NCI-H187 treated with DMSO at 0.1 percent for 48 hours (cell line): ENCODE measurements at places on chromosomes 13 and 19.

DNA sequence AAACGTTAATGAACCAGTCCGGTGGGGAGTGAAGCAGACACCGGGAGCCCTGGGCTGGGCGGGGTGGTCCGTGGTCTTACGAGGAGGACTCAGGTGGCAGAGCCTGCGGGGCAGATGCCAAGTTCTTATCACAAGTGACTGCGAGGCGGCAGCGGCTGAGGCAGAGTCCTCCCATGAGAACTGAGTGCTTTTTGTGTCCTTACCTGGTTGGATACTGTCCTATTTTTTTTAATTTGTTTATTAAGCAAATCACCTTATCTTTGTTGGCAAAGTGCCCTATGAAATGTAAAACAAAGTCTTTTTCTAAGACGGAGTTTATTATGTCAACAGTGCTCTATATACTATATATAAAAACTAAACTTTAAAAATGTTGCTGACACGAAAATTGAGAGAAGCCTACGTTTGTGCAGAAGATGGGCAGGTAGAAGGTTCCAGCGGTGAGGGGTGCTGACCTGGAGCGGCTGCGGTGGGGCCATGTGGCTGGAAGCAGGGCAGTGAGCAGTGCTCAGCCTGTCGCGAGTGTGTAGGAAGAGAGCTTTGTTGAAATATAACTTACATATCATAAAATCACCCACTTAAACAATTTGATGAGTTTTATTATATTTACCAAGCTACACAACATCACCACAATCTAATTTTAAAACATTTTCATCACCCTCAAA lies 82.2 kb downstream of the ATP11A start:
- DNase-seq, result no peak

- DNase-seq, result no peak
These were observed 472.2 kb downstream of the MYO16 start for GRCh38 chr13:109101550-109102144.

GRCh38 chr19:2728783-2729387 lies 7.7 kb upstream of the DIRAS1 start:
- DNase-seq, result no peak

GRCh38 chr19:31350033-31350692 lies 927 bp upstream of the TSHZ3 start:
- no peak for DNase-seq

DNA sequence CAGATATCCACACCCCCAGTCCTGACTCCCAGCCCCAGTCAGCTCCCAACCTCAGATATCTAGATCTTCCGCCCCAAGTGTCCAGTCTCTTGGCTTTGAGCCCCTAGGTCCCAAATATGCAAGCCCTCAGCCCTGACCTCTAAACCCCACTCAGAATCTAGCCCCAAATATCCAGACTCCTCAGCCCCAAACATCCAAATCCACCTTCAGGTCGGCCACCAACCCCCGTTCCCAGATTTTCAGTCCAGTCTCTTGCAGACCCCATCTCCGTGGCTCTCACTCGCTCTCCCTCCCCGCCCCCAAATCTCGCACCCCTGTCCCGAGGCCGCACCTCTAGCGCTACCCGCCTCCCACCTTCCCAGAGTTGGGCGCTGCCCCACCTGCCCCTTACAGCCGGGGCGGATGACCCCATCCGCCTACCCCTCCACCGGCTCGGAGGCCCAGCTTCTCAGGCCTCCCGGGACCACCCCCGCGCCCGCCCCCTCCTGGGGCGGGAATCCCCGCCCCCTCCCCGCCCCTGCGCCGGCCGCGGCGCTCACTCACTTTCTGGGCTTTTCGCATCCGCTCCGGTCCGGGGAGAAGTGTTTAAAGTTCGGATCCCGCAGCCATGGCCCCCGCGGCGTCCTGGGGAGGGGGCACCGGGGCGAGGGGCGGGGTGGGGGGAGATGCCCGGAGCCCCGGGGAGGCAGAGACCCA lies 604 bp downstream of the ERFL start:
- DNase-seq, result no peak

GRCh38 chr13:97627566-97627965 lies 193.6 kb downstream of the RAP2A start:
- DNase-seq, result peak; percentile 84

- DNase-seq, result no peak
These were observed 53.2 kb upstream of the SHKBP1 start for GRCh38 chr19:40523322-40524047.

GRCh38 chr13:93577105-93577504 lies 350.5 kb downstream of the GPC6 start:
- DNase-seq, result no peak

DNA sequence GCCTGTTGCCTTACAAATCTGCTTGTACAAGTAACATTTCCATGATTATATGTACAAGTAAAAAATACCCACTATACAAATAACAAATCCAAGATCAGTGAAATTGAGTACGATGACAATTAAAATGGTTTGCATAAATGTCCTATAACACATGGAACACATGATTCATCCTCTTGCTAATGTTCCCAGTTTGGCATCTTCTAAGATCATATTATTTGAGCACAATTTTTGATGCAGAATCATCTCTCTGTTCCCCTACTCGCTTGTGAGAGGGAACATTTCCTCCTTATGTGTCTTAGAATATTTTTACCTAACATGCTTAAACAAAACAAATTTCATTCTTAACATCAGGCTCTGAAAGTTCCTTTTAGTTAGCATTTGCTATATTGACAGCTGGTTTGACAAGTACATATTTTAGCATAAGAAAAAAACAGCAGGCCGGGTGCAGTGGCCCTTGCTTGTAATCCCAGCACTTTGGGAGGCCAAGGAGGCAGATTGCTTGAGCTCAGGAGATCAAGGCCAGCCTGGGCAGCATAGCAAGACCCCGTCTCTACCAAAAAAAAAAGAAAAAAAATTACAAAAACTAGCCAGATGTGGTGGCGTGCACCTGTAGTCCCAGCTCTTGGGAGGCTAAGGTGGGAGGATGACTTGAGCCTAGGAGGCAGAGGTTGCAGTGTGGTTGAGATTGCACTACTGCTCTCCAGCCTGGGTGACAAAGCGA lies 14.2 kb downstream of the ZNF331 start:
- no peak for DNase-seq

- no peak for DNase-seq
These were observed 47.4 kb downstream of the FLT3 start for GRCh38 chr13:28052945-28053344.

GRCh38 chr19:7917267-7918061 lies 2.7 kb upstream of the SNAPC2 start:
- DNase-seq, result no peak

- no peak for DNase-seq
These were observed 133.4 kb upstream of the FNDC3A start for GRCh38 chr13:48842316-48842715.
